ENCODE measurements at places on chromosomes 2 and 18. TPM values are rescaled to one million over a fixed set of nuclear protein-coding genes. Genes with fewer than 3 reads are reported as not detected.
A peak's percentile ranks its signal among the peaks of the same experiment; 100 is the strongest.

DNA sequence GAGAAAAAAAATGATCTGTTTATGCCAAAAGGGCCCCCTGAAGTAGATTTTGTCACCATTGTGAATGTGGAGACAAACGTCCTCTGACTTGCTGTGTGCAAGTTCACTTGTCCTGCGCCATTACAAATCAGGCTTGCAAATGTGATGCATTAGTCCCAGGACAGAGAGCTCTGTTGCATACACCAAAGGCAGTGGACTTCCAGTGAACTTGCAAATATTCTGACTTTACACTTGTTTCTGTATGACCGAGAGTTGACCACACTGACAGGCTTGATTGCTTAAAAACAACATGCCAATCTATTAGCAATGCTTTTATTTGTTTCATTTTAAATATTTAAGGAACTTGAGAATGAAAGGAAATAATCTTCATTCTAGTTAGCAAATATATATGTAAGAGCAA is 293.2 kb downstream of the PLCL1 start:
- no peak for DNase-seq

DNA sequence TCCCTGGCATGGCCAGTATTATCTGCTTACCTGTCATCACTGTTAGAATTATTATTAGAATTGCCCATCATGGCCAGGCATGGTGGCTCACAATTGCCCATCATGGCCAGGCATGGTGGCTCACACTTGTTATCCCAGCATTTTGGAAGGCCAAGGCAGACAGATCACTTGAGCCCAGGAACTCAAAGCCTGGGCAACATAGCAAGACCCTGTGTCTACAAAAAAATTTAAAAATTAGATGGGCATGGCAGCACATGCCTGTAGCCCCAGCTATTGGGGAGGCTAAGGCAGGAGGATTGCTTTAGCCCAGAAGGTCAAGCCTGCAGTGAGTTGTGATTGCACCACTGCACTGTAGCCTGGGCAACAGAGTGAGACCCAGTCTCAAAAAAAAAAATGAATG is 27.4 kb upstream of the ID2 start:
- DNase-seq = no peak

GRCh38 chr18:52311331-52311730 is 28.7 kb upstream of the DCC start:
- DNase-seq = no peak

GRCh38 chr18:22168360-22168921 is 948 bp upstream of the GATA6 start:
- DNase-seq = no peak

GRCh38 chr18:55934821-55935220 is 346.8 kb upstream of the TCF4 start:
- no peak for DNase-seq

- no peak for DNase-seq
Measured at GRCh38 chr2:230751062-230751461, 38.4 kb downstream of the CAB39 start.

DNA sequence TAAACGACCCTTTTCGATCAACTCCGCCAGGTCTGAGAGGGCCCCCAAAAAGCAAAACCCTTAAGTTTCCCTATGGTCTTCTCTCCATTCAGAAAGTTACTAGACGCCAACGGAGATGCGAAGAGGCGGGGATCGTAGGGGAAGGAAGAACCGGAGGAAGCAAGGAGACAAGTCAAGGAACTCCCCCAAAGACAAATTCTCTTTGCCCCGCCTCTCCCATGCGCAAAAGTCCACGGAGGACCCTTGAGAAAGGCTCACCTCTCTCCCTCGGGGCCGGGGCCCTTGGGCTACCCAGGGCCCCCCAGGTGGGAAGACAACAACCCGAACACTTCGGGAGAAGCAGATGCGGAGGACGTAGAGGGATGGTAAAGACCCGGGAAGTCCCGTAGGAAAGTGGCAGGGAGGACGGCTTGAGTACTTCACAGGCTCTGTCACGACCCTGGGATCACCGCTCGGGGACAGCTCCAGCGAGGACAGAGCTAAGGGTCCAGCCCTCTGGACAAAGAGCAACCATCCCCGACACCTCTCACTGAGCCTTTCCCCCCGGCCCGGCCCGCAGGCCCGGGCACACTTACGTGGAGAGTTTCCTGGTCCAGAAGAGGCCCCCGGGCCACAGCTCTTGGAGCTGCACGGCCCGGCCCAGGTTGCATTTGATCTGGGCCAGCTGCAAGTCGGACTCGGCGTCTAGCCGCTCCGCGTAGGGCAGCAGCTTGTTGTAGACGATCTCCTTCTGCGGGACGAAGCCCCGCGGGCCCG is 647 bp downstream of the PSME4 start:
- peak; percentile 7 for DNase-seq

- no peak for DNase-seq
Measured at GRCh38 chr2:228675091-228675490, 493.6 kb upstream of the SPHKAP start.

DNA sequence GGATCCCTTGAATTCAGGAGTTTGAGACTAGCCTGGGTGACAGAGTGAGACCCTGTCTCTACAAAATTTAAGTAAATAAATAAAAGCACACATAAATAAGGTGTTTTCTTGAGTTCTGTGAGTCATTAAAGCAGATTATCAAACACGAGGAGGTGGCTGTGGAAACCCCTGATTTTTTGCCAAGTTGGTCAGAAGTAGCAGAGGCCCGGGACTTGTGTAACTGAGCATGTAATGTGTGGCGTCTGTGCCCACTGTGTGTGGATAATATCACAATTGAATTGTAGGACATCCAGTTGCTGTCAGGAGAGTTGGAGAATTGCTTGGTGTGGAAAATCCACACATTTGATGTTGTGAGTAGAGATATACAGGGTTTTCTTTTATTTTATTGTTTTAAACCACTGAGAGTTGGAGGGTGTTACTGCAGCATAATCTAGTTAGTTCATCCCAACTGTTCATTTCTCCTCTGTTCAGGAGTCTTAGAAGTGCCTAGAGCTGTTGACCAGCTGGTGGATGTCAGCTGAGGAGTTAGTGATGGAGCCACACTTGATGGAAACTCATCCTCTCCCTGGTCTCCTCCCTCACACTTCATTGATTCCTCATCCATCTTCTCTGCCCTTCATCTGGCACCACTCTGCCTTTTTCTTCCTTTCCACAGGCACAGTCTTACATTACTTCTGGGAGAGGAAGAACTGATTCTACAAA is 45.9 kb upstream of the RHOB start:
- DNase-seq = no peak

GRCh38 chr2:164778723-164779122 is 62.9 kb downstream of the COBLL1 start:
- DNase-seq = no peak

DNA sequence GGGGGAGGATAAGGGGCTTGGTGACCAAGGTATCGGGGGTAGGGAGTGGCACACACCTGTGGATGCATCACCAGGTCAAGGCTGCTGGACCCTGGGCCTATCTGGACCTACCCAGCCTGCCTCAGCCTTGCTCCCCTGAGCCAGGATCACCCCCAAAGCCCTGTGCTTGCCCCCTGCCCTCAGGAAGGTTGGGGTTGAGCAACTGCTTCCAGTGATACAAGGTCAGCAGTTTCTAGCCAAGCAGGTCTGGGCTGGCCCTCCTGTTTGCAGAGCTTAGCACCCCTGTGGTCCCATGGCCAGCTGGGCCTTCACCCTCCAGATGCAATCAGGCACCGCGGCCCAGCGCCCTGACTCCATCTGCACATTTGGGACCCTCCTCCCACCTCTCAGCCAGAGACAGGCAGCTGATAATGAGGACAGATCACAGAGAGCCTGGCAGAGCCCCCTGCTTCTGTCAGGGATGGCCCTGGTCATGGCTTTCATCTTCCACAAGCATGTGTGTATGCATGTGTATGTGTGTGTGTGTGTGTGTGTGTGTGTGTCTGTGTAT is 154.6 kb downstream of the TFCP2L1 start:
- no peak for DNase-seq

DNA sequence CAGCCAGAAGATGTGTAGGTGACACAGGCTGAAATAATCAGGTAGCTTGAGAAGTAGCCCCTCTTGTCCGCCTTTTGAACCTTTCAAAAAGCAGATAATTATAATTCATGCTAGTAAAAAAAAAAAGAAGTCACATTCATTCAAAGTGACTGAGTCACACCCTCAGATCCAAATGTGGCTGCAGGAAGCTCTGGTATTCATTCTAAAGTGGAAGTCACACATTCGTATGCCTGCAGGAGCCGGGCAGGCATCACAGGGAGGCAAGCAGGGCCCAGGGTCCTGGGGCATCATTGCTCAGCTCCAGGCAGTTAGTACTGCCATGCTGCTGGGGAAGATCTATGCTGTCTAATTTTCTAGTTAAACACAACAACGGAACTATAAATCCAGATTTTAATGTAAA is 21.7 kb upstream of the RAB11FIP5 start:
- DNase-seq = no peak

Gene HJURP
- total RNA-seq = 0.95 TPM

Gene TMEM169
- not detected for total RNA-seq

Gene POTEC
- total RNA-seq = not detected

Gene BMP10
- not detected for total RNA-seq

Gene SOWAHC
- 29.4 TPM for total RNA-seq

Gene ASB18
- total RNA-seq = not detected

Gene PSMD1
- total RNA-seq = 42.2 TPM

Gene FAM124B
- 1.1 TPM for total RNA-seq

Gene ALPP
- not detected for total RNA-seq

Measured in thoracic aorta (tissue), 2 donors.